ENCODE measurements at places on chromosomes 6 and 20. TPM values are rescaled to one million over a fixed set of nuclear protein-coding genes. Genes with fewer than 3 reads are reported as not detected.

The OR2J3 gene
- not detected for total RNA-seq

GRCh38 chr6:20706939-20707485 is 172.8 kb downstream of the CDKAL1 start:
- no peak for ATAC-seq

- ATAC-seq: no peak
Observed at GRCh38 chr6:134247844-134248580, 69.9 kb downstream of the SGK1 start.

The DNAH8 gene
- total RNA-seq: not detected

DNA sequence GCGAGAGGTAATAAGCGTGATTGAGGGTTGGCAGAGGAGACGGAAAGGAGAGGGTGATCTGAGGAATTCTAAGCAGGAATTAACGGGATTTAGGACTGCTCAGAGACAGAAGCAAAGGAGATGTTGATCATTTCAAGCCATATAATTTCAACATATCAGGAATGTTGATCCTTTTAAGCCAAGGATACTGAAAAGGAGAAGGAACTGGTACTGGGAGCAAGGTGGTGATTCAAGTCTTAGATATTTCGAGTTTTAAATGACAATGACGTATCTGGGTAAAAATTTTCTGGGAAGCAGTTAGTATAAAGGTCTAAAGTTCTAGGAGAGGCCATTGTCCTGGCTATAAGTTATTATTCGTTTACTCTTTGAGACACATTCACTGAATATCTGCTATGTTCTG is 91.3 kb upstream of the OGFRL1 start:
- no peak for ATAC-seq

The MROH8 gene
- 1.9 TPM for total RNA-seq

The MACROD2 gene
- 10.7 TPM for total RNA-seq

GRCh38 chr6:48099713-48100587 is 11.0 kb downstream of the PTCHD4 start:
- no peak for ATAC-seq

The OR2H1 gene
- not detected for total RNA-seq

The HDGFL1 gene
- total RNA-seq: not detected

DNA sequence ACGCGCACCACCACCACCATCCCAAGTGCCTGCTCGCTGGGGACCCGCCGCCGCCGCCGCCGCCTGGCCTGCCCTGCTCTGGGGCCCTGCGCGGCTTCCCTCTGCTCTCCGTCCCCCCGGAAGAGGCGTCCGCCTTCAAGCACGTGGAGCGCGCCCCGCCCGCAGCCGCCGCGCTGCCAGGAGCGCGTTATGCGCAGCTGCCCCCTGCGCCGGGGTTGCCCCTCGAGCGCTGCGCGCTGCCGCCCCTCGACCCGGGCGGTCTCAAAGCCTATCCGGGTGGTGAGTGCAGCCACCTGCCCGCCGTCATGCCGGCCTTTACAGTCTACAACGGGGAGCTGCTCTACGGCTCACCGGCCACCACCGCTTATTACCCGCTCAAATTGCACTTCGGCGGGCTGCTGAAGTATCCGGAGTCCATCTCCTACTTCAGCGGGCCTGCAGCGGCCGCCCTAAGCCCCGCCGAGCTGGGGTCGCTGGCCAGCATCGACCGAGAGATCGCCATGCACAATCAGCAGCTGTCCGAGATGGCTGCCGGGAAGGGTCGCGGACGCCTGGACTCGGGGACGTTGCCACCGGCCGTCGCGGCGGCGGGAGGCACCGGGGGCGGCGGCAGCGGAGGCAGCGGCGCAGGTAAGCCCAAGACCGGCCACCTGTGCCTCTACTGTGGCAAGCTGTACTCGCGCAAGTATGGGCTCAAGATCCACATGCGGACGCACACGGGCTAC is 7.2 kb downstream of the PRDM13 start:
- peak; percentile 55 for ATAC-seq

The SIGLEC1 gene
- 10.1 TPM for total RNA-seq

GRCh38 chr6:160253714-160254113 is 4.9 kb downstream of the SLC22A2 start:
- no peak for ATAC-seq

The DPPA5 gene
- total RNA-seq: not detected

The FAM210B gene
- 79.9 TPM for total RNA-seq

DNA sequence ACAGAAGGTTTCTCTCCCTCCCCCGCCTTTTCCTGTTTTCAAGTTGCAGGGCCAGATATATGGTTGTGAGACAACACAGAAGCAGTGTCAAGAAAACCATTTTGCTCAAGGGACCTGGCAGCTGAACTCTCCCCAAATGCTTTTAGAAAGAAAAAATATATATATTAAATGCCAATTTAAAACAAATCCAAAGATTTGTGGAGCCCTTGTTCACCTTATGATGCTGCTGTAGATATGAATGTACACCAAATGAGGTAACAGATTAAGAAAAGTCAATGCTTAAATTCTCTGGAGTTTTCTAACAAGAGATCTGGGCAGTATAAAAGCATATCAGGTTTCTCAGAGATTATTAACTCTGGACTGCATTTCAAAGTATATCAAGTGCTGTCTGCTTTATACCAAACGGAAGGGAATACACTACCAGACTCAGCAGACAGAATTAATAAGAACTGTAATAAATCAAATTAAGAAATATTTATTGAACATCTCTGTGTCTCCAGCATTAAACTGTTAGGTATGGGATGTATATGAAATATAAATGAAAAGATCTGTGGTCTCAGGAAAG is 357.5 kb downstream of the HDGFL1 start:
- no peak for ATAC-seq

DNA sequence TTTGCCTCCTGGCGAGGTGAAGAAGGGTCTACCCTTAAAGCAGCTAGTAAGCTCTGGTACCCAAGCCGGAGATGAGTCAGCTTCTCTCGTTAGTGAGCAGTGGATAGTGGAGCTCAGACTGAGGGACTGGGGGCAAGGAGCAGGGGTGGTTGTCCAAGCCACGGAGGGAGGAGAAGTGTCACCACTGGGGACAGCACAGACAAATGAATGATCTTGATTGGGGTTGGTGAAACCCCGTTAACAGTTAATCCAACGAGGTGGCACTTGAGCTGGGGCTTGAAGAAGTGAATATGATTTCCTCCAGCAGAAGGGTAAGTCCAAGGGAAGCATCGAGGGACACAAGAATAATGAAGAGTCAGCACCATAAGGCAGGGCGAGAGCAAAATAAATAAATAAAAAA is 43.0 kb downstream of the JARID2 start:
- no peak for ATAC-seq

The TREML1 gene
- not detected for total RNA-seq

DNA sequence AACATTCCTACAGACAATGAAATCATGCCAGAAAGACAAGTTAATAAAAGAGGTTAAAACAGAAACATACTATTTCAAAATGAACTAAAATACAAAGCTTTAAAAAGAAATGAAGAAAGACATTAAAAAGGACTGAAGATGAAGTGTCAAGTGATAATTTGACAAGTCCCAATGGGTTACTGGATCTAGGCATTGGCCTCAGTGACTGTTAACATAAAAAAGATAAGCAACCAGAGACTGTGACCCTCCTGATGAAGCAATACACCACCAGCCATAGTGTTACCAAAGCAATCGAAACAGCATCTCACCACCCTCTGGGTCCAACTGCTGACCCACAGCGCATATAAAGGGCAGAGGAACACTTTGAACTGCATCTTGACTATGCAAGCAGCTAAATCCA is 130.3 kb downstream of the FIG4 start:
- no peak for ATAC-seq

The CCN5 gene
- 178 TPM for total RNA-seq

The ROS1 gene
- 0.13 TPM for total RNA-seq

DNA sequence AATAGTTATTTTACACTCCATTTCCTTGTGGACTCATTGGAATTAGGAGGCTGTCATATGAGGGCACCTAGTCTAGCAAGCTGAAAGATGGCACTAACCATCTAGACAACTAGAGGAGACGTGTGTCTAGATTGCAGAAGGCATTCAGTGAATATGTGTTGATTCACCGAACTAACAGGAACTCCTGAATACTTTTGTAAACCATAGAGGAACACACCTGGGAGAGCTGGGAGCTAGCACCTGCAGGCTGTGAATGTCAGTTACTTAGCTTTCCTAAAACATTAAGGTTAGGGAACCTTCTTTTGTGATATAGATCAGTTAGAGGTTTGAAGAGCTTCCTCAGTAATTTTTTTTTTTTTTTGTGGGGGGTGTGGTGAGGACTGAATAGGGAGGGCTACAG is 7.7 kb downstream of the OPN5 start:
- ATAC-seq: no peak

DNA sequence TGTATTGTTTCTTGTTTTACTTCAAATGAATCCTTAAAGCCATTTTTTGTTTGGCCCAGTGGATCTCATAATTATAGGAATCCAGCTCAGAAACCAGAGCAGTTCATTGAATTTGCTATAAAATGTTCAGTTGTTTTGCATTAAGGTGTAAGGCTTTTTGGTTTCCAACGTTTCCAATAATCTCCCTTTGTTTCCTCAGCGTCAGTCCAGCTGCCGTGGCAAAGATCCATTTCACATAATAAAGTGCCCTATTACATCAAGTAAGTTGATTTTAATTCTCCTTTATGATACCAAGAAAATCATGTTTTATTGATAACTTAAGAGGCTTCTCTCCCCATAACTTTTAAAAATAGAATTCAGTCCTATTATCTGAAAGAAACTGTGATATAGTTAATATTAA is 472.6 kb downstream of the UTRN start:
- ATAC-seq: no peak

The MAFB gene
- 29.7 TPM for total RNA-seq

GRCh38 chr6:593907-594212 is 63.0 kb downstream of the HUS1B start:
- no peak for ATAC-seq

The SFTA2 gene
- not detected for total RNA-seq

DNA sequence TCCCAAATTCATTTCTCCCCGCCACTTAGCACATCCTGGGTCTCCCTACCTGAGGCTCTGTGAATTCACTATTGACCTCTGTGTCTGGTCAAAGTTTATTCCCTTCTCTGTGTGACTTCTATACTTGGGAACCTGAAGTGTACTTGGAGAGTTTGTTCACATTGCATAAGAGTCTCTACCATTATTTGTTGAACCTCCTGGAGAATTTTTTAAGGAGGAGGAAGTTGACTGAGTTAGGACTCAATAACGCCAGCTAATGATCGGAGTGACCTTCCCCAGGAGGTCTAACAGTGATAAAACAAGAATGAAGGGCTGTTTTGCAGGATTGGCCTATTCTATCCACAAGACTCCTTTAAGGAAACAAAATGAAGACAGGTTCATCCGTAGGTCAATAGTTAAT is 23.6 kb downstream of the STMND1 start:
- ATAC-seq: no peak

- ATAC-seq: peak; percentile 71
Observed at GRCh38 chr6:33126101-33126714, 50.4 kb downstream of the HLA-DPB1 start.

DNA sequence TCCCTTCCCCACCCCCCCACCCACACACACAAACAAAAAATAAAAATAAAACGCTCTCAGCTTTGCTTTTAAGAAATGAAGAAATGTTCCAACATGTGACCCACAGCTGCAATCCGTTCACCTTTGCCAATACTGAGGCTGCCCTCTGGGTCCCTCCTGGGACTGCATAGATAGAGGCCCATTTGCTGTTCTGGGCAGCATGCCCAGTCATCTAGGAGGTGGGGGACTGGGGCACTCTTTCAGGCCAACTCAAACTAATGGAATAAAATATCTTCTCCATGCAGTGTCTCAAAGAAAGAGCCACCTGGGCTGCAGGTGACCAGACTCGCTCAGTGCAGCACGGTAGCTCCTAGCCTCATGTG is 79.9 kb downstream of the SLC22A3 start:
- ATAC-seq: no peak

- no peak for ATAC-seq
Observed at GRCh38 chr6:55047451-55048044, 126.8 kb upstream of the HCRTR2 start.

DNA sequence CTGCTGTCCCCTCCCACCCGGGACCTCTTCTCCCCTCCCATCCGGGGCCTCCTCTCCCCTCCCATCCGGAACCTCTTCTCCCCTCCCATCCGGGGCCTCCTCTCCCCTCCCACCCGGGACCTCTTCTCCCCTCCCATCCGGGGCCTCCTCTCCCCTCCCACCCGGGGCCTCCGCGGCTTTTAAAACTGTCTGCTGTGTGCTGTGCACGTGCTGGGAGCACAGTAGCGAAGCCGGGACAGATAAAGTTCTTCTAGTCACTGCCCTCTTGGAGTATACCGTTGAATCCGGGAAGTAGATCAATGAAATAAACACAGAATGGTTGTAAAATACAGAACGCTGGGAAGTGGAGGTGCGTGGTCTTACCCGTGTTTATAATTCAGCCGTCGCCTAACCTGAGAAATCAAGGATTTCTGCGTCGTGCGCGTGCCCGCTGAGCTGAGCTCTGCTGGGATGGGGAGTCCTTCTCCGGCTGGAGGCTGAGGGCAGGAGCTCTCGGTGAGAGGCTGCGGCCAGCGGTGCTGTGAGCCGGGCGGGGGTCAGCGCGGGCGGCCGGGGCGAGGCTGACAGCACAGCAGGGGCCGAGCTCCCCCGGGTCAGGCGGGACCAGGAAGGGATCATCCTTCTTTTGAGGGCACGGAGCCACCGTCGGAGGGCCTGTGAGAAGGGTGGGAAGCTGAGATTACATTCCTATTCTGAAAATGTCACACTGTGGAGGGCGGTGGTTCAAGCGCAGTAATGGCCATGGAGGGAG is 19.6 kb upstream of the KIF25 start:
- no peak for ATAC-seq

- ATAC-seq: peak; percentile 59
Observed at GRCh38 chr6:52590152-52590891, 13.5 kb upstream of the TRAM2 start.

- no peak for ATAC-seq
Observed at GRCh38 chr20:57139342-57140093, 126.9 kb downstream of the BMP7 start.

The UBD gene
- total RNA-seq: 0.31 TPM

The ZNF391 gene
- 15.9 TPM for total RNA-seq

DNA sequence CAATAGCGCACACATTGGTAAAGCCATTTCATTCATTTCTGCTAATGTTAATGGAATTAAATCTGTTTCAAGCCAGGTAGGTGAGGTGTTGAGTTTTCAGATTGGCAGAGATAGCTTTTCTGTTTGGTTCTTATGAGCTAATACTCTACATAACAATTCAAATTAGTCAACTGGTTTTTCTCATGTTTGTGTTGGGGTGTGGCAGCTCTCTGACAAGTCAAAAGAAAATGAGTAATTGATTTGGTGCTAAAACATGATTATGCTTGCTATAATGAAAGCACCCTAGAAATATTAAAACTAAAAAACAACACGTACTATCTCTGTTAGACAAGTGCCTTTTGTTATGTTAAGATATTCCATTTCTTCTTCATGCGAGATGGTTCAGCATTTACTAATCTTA is 13.6 kb downstream of the PPP1R14C start:
- ATAC-seq: no peak

The TTLL9 gene
- not detected for total RNA-seq

The EPB41L1 gene
- total RNA-seq: 39.1 TPM

- no peak for ATAC-seq
Observed at GRCh38 chr6:165685302-165685701, 22.3 kb upstream of the PDE10A start.

Data from gastroesophageal sphincter (tissue), 4 donors.